ENCODE measurements at places on chromosomes 4 and X.

GRCh38 chrX:105375816-105376215 lies 155.3 kb upstream of the TEX13A start:
- DNase-seq, result no peak

GRCh38 chrX:9462456-9462855 lies 2.4 kb upstream of the TBL1X start:
- DNase-seq, result no peak

- no peak for DNase-seq
Observed at GRCh38 chr4:123412700-123413512, 16.3 kb downstream of the SPRY1 start.

DNA sequence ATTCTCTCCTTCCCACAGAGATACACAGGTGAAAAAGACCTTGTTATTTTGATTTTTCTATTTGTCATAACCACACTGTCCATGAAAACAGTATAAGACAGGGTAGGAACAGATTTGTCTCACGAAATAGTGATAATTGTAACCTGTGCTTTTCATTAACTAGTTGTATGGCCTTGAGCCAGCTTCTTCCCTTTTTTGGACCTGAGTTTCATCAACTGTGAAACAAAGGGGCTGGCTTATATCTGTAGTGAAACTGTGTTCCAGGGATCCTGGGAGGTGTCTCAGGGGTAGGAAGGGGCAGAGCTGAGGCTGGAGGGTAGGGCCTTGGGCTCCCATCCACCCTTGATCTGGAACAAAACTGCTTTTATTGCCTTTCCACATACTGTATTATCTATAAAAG lies 50.9 kb downstream of the MED28 start:
- no peak for DNase-seq

Measured in immature natural killer cell (primary cell).